Left renal pelvis (tissue), 4 donors: ENCODE measurements at places on chromosomes 11 and 22. TPM values are rescaled to one million over a fixed set of nuclear protein-coding genes. Genes with fewer than 3 reads are reported as not detected.

PGA4 gene
- polyA plus RNA-seq: 1.9 TPM

SMIM35 gene
- polyA plus RNA-seq: not detected

ABCC8 gene
- polyA plus RNA-seq: 2.0 TPM

RTL10 gene
- 15.3 TPM for polyA plus RNA-seq

PATE2 gene
- not detected for polyA plus RNA-seq

DPP3 gene
- 7.7 TPM for polyA plus RNA-seq

MS4A7 gene
- polyA plus RNA-seq: 4.9 TPM

KCNQ1OT1 gene
- polyA plus RNA-seq: 1.3 TPM

DNA sequence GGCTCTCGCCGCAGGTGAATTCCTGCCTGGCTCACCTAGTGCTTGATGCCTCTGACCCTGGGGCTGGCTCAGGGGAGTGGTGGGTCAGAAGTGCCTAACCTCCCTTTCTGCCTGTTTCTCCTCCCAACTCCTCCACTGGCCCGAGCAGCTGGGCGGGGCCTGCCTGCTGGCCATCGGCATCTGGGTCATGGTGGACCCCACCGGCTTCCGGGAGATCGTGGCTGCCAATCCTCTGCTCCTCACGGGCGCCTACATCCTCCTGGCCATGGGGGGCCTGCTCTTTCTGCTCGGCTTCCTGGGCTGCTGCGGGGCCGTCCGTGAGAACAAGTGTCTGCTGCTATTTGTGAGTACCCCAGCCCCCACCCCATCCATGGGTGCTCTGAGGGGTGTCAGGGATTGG is 41.1 kb downstream of the TP53I11 start:
- no peak for DNase-seq

GRCh38 chr11:70628855-70629844 is 230.8 kb downstream of the CTTN start:
- DNase-seq: no peak

DNA sequence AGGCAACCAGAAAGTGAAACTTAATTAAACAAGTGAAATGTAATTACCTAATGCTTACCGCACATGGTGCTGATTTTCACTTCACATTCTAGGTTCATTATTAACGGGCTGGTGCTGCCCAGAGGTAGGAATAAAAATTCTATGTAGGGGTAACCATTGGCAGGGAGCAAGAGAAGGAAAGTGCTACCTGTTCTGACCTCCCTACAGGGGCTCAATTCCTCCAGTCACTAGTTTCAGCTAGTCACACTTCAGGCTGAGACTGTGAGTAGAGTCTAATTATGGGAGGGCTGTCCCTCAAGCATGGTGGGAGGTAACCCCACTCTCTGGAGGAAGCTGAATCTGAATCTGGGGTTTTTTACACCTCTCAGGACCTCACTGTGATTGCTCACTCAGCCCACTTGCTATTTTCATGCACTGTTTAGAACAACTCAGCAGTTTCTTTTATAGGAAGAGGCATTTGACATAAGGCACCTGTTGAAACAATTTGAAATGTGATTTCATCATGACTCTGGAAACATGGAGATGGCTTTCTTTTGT is 75.4 kb downstream of the MAML2 start:
- no peak for DNase-seq

- no peak for DNase-seq
Measured at GRCh38 chr11:79390477-79390876, 50.4 kb downstream of the TENM4 start.

DNA sequence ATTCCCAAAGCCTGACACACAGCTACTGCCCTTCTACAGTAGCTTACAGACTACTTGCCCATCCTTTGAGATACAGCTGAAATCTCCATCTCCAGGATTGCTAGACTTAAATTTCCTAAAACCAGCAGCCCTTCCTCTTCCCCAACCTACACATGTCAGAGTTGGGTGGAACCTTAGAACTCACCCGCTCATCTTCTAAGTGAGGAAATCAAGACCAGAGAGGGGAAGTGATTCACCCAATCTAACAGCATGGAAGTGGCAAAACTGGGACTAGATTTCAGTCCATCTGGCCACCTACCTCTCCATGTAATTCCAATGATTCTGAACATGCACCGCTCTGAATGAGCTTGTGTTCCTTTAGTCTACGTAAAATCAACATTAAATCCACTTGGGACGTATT is 1.0 kb upstream of the TMEM86A start:
- DNase-seq: no peak

- DNase-seq: no peak
Measured at GRCh38 chr11:17313349-17314231, 37.1 kb downstream of the NUCB2 start.

- no peak for DNase-seq
Measured at GRCh38 chr11:96196181-96196662, 146.8 kb downstream of the MAML2 start.

DNA sequence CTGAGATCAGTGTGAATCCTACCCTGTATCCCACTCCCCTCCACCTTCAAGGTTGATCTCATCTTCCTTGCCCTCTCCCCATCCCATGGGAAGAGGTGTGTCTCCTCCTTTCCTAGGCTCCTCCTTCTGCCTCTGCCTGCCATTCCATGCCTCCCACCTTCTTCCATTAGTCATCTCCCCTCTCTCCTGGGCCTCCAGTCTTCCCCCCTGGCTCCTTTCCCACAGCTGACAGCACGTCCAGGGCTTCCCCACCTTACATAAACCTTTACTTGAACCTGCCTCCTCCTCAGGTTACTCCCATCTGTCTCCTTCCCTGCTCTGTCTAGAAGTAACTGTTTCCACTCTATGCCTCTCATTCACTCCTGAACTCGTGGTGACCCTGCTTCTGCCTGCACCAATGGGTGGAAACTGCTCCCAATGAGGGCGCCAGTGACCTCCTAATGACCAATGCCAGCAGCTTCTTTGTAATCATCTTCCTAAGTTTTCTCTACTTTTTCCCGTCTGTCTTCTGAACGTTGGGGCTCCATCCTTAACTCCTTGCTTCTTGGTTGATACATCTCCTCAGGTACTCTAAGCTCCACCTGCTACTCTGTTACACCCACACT is 266.9 kb upstream of the NARS2 start:
- DNase-seq: no peak

DNA sequence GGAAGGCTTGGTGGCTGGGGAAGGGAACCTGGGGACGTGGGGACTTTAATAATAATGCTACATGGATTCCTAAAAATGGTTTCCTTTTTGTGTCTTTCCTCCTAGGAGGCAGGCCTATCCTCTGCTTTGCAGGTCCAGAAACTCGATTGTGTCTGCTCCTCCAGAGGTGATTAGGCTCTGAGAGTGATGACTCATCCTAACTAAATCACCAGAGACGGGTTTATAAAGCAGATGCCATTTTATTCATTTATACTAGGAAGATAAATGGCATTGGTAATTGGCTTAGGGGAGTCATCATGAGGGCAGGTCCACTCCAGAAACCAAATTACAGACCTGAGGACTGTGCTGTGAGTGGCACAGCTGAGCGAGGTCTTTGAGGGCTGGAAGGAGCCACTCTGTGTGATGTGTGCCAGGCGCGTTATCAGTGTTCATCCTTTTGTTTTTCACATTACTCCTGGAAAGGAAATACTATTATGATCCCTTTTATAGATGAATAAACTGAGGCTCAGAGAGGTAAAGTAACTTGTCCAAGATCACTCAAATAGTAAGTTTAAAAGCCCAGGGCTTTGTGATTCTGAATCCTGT is 7.1 kb downstream of the NLRX1 start:
- DNase-seq: no peak

DNA sequence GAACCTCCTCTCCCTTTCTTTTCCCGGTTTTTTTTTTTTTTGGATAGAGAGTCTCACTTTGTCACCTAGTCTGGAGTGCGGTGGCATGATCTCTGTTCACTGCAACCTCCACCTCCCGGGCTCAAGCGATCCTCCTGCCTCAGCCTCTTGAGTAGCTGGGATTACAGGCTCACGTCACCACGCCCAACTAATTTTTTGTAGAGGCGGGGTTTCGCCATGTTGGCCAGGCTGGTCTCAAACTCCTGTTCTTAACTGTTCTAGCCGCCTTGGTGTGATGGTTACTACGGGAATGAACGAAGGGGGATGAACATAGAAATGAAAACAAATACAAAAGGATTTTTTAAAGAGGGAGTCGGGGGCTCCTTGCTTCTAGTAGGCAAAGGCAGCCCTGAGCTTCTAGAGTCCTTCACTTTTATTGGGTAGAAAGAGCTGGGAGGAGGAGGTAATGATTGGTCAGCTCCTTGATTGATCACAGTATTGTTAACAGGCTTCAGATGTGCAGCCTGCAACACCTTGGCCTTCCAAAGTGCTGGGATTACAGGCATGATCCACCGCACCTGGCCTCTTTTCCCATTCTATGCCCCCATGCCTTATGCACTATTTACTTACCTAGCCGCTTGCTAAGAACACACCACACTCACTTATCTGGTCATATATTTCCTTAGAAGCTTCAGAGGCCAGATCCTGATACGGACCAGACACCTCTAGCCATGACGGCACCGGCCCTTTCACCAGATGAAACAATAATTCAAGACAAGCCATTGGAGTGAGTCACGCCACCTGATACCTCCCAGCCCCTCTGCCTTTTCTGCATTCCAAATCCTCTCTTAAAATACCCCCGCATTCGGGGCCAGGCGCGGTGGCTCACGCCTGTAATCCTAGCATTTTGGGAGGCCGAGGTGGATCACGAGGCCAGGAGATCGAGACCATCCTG is 20.7 kb downstream of the SUSD2 start:
- no peak for DNase-seq

DNA sequence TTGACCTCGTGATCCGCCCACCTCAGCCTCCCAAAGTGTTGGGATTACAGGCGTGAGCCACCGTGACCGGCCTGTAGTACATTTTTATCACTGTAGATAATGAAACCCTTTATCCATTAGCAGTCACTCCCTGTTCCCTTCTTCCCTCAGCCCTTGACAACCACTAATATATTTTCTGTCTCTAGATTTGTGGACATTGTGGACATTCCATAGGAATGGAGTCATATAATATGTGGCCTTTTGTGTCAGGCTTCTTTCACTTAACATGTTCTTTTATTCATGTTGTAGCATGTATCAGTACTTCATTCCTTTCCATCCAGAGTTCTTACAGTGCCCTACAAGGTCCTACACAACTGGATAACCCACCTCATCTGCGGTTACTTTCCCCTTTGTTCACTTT is 30.5 kb downstream of the RRM1 start:
- no peak for DNase-seq

DNA sequence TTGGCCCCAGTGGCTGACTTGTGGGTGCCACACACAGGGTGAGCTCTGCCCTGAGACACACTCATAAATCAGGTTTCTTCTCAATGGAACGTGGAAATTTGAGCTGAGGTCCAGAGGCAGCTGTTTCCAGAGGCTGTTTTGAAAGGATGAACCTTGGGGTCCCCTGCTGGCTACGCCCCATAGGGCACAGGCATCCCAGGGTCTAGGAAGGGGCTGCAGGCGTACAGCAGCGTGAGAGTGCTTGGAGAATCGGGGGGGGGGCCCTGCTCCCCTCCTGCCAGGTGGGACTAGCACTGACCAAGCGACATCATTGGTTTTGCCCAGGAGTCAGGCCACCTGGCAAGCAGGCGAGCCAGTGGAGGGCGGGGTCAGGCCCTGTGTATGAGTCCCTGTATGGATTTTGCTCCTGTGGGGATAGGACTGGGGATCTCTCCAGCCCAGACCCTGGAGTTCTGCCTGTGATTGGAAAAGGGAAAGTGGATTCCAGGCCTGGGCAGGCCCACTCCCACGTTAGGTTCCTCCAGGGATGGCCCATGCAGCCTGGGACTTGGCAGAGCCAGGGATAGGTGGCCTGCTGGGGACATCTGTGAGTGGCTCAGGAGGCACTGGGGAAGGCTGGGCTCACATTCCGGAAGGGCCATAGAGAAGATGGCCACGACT is 61.0 kb downstream of the FBXO7 start:
- no peak for DNase-seq

GRCh38 chr22:47515384-47516125 is 753.1 kb downstream of the TBC1D22A start:
- no peak for DNase-seq

GRCh38 chr11:16825968-16826367 is 87.5 kb downstream of the C11orf58 start:
- DNase-seq: no peak

GRCh38 chr11:125312391-125312790 is 147.8 kb downstream of the PKNOX2 start:
- no peak for DNase-seq

DNA sequence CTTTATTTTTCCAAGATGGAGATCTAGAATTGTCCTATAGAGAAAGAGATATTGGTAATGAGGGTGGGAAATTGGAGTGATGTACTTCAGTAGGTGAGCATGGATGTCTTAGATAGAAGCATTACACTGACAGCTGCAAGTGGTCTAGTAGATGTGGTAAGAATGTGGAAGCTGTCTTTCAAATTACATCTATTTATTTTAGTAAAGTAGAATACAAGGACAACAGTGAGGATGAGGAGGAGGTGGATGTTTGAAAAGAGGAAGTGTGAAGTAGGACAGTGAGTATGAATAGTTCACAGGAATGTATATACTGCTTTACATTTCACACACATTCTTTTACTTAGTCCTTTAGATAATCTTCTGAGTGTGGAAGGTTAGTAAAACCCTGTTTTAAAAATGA is 64.2 kb downstream of the HIPK3 start:
- no peak for DNase-seq

GRCh38 chr11:124153821-124154220 is 29.3 kb upstream of the OR10D3 start:
- DNase-seq: no peak
